Activated CD4-positive, alpha-beta memory T cell treated with anti-CD3 and anti-CD28 coated beads for 36 hours (primary cell): ENCODE measurements at places on chromosomes 4 and X. TPM values are rescaled to one million over a fixed set of nuclear protein-coding genes. Genes with fewer than 3 reads are reported as not detected.

DNA sequence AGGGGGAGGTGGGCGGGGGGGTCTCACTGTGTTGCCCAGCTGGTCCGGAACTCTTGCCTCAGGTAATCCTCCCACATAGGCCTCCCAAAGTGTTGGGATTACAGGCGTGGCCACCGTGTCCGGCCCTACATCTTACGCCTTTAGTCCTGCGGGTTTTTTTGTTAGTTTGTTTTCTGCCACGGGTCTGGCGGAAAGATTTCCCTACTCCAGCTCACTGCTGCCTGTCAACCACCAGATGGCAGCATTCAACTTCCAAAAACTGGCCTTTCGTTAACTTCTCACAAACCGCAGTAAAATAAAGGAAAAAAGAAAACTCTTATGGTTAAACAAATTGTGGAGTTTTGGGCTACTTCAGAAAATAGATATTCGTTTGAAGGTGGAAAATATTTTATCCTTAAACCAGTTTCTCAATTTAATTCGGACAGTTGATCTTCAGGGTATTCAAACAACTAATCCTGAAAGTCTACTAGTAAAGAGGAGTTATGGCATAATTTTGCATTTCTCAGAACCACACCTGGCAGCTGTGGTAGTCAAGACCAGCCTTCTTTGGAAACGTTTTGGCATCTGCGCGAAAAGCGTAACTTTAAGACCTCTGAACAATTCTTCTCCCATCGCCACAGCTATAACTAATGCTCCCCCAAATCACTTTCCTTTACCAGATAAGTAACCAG, 41.1 kb downstream of the LUZP4 start:
- DNase-seq = peak; percentile 9
- no peak overlapping the region for H3K4me3 ChIP-seq
- no peak overlapping the region for H3K27ac ChIP-seq
- H3K36me3 ChIP-seq = no peaks in the 10 kb centered on the region
- no peaks in the 10 kb centered on the region for H3K27me3 ChIP-seq

DNA sequence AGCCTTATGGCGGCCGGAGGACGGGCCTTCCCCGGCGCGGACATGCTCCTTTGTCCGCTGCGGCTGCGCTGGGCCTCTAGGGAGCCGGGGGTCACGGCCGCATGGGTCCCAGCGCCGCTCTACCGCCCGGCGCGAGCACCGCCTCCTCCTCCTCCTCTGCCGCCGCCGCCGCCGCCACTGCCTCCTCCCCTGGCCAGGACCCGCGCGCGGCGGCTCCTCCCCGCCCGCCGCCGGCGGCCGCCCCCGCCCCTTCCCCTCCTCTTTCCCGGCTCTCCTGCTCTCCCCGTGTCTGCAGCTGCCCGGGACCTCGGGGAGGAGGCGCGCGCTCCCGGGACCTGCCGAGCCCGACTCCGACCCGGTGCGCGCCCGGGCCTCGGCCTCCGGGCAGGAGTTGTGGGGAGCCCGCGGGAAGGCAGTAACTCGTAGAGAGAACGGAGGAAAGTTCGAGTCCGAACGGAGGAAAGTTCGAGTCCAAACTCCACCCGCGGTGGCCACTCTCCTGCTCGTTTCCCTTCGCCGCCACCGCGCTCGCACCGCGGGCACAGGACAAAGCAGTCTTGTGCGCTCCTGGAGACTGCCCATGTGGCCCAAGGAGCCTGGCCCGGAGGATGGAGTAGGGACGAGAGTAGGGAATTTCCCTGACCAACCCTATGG, at the start of gene ADGRA3:
TSS of gene ADGRA3 (minus strand) at position 179 of the 654 bp plus-strand sequence. CDS start 282 bp downstream, outside the sequence.
- no peak within 1 kb of the TSS for H3K27ac ChIP-seq
- H3K4me3 ChIP-seq = peak within 1 kb of the TSS; percentile 75
- H3K27me3 ChIP-seq = peaks cover 30% of the 10 kb centered on the region
- DNase-seq = peak; percentile 20
- peaks cover 10% of the 10 kb centered on the region for H3K4me1 ChIP-seq

GRCh38 chr4:110854021-110854678, 231.3 kb upstream of the PITX2 start:
- H3K36me3 ChIP-seq = no peaks in the 10 kb centered on the region
- H3K27me3 ChIP-seq = no peaks in the 10 kb centered on the region
- DNase-seq = no peak
- H3K27ac ChIP-seq = no peak overlapping the region
- no peak overlapping the region for H3K4me3 ChIP-seq

- H3K27ac ChIP-seq = no peak overlapping the region
- no peak overlapping the region for H3K4me3 ChIP-seq
- no peaks in the 10 kb centered on the region for H3K36me3 ChIP-seq
- H3K27me3 ChIP-seq = no peaks in the 10 kb centered on the region
- no peaks in the 10 kb centered on the region for H3K4me1 ChIP-seq
- no peak for DNase-seq
Measured at GRCh38 chr4:134154097-134154496, 47.5 kb downstream of the PABPC4L start.

DNA sequence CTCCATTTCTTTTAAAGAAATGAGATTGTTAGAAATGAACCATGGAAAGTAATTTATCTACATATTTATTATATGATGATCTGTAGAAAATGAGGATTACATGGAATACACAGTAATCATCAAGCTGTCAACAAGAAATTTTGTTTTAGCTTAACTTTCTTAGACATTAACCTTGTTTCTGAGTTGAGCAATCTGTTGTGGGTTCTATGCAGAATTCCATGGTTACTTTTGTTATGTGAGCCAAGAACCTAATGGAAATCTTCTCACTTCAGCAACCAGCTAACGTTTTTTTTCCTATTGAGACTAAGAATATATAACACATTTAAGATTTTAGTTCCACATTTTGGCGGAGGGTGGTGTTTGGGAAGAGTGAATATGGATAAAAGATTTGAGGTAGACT, 136.1 kb upstream of the SLC4A4 start:
- peaks cover 10% of the 10 kb centered on the region for H3K4me1 ChIP-seq
- no peak overlapping the region for H3K4me3 ChIP-seq
- no peak for DNase-seq
- H3K36me3 ChIP-seq = no peaks in the 10 kb centered on the region

GRCh38 chr4:54556051-54556450, 101.7 kb upstream of the KIT start:
- H3K4me1 ChIP-seq = no peaks in the 10 kb centered on the region
- no peaks in the 10 kb centered on the region for H3K36me3 ChIP-seq
- peaks cover 3% of the 10 kb centered on the region for H3K27me3 ChIP-seq

Gene NXF2
- not detected for total RNA-seq

Gene NDNF
- not detected for total RNA-seq

- H3K27ac ChIP-seq = no peak overlapping the region
- H3K4me3 ChIP-seq = no peak overlapping the region
- no peaks in the 10 kb centered on the region for H3K36me3 ChIP-seq
- no peak for DNase-seq
- H3K27me3 ChIP-seq = no peaks in the 10 kb centered on the region
- no peaks in the 10 kb centered on the region for H3K4me1 ChIP-seq
Measured at GRCh38 chr4:16489226-16489625, 263.0 kb upstream of the TAPT1 start.

DNA sequence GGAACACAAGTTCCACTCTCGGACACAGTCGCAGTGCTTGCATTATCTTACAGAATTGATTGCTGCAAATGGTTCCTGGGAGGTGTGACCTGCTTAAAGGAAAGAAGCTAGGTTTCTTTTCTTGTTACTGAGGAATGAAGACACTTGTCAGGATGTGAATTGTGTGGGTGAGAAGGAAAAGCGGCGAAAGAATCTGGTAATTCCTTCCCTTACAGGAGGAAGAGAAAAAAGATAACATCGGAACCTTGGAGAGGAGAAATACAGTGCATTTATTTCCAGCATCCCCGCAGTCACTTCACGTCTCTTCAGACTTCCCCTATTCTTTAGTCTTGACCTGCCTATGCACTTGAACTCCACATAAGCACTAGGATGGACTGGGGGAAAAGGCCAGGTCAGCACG, 389 bp upstream of the CCSER1 start:
- peaks cover 43% of the 10 kb centered on the region for H3K27me3 ChIP-seq
- no peak overlapping the region for H3K27ac ChIP-seq
- H3K4me1 ChIP-seq = peaks cover 19% of the 10 kb centered on the region

DNA sequence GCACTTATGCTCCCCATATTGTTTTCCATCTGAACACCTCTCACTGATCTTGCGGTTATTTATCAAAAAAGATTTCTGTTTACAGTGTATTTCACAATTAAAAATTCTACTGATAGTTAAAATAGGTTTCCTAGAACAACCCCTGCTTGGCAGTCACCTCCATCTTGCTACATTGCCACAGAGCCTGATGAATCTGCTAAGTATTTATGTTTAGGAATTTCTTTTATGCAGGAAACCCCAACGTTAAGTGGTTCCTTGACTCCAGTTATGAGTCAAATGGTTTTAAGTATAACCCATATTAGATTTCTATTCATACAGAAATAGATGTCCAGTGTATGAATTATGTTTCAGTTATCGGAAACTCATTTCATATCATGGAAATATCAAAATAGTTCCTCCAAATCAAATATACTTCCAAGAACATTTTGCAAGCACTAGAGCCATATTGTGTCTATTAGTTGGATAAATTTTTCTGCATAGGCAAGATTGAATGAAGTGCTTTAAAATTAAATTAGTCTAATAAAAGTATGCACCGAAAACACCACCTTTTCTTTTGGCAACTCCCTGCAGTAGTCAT, 20.6 kb downstream of the GALNT7 start:
- H3K36me3 ChIP-seq = no peaks in the 10 kb centered on the region
- no peak overlapping the region for H3K4me3 ChIP-seq
- H3K27me3 ChIP-seq = no peaks in the 10 kb centered on the region
- no peak overlapping the region for H3K27ac ChIP-seq

DNA sequence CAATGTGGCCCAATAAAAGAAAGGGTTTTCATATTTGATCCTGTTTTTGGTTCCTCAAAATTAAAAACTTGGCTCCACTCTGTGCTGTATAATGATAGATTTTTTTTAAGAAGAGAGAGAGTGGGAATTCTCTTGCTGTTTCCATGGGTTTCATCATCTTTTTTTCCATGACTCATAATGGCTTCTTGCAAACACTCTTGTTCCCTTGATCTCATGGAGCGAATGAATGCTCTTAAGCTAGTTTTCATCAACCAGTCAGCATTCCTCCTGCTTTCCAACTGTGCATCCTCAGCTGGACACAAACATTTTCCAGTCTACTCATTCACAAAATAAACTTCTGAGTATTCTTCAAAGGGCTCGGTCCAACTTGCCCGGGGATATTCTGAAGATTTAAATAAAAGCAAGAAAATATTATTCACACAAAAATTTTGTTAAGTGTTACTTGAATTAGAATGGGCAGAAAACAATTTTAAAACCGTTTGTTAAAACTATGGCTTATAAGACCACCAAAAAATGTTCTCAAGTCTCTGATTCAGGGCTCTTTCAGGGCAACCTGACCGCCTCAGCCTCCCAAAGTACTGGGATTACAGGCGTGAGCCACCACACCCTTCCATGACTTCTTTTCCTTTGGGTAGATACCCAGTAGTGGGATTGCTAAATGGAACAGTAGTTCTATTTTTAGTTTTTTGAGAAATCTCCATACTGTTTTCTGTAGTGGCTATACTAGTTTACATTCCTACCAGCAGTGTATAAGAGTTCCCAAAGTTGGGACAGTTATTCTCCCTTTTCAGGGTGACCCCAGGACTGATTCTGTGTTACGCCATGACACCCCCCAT, 64.7 kb downstream of the TMEM156 start:
- peaks cover 31% of the 10 kb centered on the region for H3K4me1 ChIP-seq
- H3K27me3 ChIP-seq = no peaks in the 10 kb centered on the region
- H3K4me3 ChIP-seq = no peak overlapping the region
- peak overlapping the region; percentile 82 for H3K27ac ChIP-seq
- DNase-seq = no peak
- peaks cover 58% of the 10 kb centered on the region for H3K36me3 ChIP-seq
